ENCODE measurements at places on chromosomes 1 and 21.
A peak's percentile ranks its signal among the peaks of the same experiment; 100 is the strongest.

GRCh38 chr1:157932069-157932468 is 61.4 kb upstream of the KIRREL1 start:
- DNase-seq = no peak

DNA sequence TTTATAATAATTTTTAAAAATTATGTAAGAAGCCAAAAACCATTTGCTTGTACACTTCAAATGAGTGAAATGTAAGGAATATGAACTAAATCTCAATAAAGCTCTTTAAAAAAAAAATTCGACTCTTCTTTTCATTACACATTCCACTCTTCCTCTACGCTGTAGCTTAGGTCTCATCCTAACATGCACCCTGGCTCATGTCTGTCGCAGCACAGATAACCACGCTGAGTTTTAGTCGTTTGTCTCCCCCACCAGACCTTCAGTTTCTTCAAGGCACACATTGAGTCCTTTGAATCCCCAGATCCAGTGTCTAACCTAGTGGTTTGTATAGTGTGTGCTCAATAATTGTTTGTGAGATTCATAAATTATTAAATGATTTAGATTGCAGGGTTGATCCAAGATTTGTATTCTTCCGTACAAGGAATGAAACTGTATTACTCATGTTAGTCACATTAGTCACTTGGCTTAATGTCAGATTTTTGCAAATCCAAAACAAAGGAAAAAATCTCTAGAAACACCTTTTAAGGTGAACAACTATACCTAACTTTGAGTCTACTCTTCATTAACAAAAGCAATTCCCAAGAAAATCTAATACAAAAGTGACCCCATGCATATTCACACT is 57.3 kb downstream of the SLC25A24 start:
- DNase-seq = no peak

GRCh38 chr21:29209696-29210095 is 79.3 kb downstream of the MAP3K7CL start:
- no peak for DNase-seq

GRCh38 chr1:204992201-204992997 is 50.6 kb upstream of the CNTN2 start:
- no peak for DNase-seq

- DNase-seq = no peak
These were observed 15.7 kb upstream of the HAX1 start for GRCh38 chr1:154256686-154257085.

GRCh38 chr1:54609301-54609921 is 13.9 kb downstream of the FAM151A start:
- DNase-seq = peak; percentile 5

DNA sequence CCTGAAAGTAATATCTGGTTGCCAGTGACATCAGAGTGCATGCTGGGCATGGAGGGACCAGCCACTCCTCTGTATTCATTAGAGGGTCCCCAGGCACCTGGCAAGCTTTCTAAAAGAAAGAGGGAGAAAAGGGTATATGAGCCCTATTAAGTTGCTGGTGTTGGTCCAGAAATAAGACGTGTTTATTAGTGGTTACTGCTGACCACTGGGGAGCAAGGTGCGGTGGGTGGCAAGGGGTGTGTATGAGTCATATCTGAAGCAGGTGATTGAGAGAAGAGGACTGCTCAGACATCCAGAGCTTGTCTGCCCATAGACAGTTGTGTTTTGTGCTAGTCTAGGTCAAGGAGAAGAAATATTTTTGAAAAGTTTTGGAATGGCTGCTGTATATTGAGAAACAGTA is 298.1 kb downstream of the TM2D1 start:
- no peak for DNase-seq

DNA sequence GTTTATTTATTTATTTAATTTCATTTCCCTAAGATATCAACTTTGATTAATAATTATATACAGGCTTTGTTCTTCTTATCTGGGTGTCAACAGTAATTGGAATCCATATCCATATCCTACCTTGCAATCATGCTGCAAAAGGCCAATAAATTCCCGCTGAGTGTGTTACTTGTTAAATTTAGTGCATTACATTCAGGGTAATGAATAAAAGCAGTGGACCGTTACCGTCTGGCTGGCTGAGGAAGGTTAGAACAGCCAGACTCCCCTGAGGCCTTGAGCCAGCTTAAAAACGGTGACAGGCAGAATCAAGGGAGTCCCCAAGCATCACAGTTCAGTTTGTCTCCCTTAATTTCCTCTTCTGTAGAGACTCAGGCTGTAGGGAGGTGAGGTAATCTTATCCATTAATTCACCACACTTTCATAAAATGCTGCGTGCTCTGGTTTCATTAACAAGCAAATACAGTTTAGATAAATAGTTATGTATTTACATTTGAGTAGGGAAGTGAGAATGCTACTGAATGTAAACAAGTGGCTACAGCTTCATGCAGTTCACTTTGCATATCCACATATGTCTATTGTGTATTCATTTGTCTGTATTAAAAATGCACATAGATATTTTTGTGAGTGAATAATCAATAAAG is 888.2 kb upstream of the CXADR start:
- DNase-seq = no peak

DNA sequence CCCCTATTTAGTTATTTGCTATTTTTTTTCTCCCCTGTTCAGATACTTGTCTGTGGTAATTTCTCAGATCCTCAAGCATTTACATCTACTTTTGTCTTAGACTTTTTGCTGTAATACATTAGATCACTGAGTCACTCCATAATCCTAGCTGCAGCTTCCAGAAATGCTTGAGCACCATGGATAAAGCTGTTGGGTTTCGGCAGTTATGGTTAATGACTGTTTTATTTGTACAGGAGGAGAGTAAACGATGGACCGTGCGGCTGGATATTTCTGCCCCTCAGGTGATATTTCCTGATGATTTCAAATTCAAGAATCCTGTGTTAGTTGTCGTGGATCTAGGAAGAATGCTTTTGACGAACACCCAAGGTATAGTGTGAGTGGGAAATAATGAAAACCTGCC is 42.9 kb downstream of the VPS13D start:
- no peak for DNase-seq

DNA sequence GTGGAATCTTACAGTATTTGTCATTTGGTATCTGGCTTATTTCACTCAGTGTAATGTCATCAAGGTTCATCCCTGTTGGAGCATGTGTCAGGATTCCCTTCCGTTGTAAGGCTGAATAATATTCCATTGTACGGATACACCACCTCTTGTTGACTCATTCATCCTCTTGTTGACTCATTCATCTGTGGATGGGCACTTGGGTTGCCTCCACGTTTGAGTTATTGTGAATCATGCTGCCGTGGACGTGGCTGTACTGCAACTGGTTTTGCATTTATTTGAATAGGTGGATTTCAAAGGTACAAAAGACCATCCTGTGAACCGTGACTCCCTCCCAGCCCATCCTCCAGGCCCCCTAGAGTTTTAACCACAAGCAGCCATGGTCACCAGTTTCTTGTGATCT is 11.9 kb upstream of the TCP10L start:
- DNase-seq = no peak

DNA sequence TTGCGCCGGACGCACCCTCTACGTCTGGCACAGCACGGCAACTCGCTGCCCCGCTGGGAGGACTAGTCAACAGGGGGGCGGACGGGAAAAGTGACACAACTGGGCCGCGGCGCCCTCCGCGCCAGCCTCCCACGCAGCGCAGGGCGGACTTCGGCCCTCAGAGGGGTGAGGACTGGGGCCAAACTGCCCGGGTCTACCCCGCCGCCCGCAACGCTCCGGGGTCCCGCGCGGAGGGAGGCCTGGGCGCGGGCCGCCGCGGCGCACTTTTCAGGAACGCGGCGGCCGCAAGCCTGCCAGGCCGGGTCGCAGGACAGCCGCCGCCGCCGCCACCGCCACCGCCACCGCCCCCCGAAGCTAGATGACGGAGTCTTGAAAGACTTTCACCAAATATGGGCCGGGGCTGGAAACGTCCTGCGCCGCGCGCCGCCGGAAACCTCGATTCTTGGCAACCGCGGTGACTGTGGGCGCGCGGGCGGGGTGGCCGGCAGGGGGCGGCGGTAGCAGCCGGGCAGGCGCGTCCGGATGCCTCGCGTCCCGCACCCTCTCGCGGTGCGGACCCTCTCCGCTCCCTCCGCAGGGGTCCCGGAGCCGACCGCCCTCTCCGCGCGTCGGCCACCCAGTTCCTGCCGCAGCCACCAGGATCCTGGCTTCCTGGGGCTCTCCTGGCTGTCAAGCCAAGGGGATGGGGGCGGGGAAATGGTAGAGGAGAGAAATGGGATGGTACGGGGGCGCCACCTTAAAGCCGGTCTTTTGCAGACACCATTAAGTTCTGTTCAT is 3.7 kb upstream of the CCN1 start:
- peak; percentile 90 for DNase-seq

DNA sequence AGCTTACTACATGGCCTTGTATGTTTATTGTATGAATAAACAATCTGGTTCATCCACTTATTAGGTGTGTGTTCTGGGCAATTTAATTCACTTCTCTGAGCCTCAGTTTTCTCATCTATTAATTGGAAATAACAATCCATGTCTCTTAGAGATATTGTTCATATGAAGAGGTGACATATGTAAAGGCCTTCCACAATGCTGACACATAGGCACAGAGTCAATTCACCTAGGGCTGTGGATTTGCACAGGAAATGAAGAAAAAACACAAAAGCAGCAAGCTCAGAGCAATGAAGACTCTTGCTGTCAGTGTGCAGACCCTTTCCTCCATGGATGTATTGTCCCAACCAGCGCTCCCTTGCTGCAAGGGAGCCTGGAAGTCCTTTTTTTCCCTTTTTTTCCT is 195.2 kb upstream of the CAMK1G start:
- DNase-seq = no peak

- DNase-seq = no peak
These were observed 51.5 kb upstream of the GCLM start for GRCh38 chr1:93960641-93961147.

GRCh38 chr1:6738987-6739676 is 37.5 kb upstream of the DNAJC11 start:
- DNase-seq = no peak

DNA sequence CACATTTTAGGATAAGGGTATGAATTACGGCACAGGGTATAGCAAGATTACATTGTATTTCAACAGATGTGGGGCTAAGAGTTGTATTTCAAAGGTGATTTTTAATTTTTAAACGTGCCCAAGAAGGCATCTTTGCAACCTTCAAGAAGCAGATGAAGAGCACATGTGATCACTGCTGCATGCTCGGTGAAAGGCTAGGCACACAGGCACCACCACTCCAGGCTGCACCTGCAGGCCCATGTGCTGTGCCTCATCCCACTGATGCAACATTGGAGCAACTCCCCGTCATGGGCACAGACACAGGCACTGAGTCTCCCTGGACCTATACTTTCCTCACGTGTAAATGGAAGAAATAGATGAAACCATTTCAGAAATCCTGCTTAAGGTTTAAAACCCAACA is 23.5 kb downstream of the UBE2G2 start:
- no peak for DNase-seq

GRCh38 chr1:60114745-60115318 is 41.3 kb upstream of the C1orf87 start:
- no peak for DNase-seq

DNA sequence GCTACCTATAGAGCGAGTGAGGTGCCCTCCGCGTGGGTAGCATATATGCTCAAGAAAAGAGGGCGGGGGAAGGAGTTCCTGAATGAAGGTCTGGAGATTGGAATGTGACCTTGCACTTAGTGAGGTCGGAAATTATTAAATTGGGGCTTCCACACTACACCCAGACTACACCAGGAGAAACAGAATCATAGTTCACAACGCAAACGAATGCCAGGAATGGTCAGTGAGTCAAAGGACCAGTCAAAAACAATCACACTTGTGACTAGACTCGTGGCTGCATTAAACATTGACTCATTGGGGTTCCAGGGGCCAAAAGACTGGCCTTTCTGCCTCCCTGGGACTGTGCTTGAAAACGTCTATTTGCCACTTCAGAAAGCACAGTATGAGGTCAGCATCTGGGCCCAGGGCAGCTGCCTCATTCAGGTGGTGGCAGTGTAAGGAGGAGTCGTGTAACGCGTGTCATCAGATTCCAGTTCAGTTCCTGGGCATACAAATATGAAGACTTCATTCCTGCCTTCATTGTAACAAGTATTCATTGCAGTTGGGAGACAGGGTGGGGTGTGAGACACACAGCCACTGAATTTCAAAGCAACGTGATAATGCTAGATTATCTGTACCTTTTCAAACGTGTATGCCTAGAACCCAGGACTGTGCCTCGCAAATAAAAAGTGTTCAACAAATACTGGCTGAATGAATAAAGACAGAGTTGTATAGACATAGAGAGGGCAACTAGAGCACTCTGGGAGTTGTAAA is at the start of gene YOD1:
Gene YOD1 (minus strand): TSS at position 18 of the 753 bp plus-strand sequence. CDS start 178 bp downstream, outside the sequence.
- DNase-seq = no peak

DNA sequence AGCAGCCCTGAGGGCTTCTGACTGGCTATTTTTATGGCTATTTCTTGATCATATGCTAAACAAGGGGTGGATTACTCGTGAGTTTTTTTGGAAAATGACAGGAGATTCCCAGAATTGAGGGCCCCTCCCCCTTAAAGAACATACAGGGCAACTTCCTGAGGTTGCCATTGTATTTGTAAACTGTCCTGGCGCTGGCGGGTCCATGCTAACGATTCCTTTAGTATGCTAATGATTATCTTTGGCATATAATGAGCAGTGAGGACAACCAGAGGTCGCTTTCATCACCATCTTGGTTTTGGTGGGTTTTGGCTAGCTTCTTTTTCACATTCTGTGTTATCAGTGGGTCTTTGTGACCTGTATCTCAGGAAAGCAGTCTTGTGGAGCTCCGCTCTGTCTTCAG is 24.1 kb downstream of the FMN2 start:
- DNase-seq = no peak

- no peak for DNase-seq
These were observed 56.5 kb downstream of the LAMC2 start for GRCh38 chr1:183242556-183242955.

- DNase-seq = no peak
These were observed 814 bp downstream of the MTARC2 start for GRCh38 chr1:220748936-220749335.

- no peak for DNase-seq
These were observed 385.3 kb downstream of the SETD4 start for GRCh38 chr21:35674895-35675470.

DNA sequence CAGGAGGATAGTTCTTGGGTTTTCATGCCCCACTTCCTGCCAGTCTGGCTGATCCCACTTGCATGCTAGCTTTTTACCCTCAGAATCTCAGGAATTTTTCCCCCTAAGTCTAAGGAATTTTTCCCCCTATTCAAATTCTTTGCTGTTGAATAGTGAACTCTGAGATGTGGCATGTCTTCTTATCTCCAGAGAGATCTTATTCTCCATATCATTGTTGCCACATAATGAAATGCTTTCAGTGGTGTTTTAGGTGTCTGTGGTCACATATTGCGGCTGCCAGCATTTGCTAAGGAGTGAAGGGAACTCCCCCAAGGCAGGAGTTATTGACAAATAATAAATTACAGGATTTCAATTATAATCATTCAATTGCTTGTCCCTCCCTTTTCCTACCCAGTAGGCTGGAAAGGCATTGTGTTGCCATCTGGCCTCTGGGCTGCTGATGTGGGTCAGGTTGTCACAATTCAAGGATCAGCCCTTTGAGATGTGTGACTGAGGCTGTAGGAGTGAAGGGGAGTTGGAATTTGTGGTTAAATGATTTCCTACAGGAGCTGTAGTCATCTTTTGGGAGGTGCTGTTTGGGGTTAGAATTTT is 3.9 kb upstream of the FLG start:
- peak; percentile 29 for DNase-seq

Data from HAP-1 (cell line).